ENCODE measurements at places on chromosomes 16 and 17.
A peak's percentile ranks its signal among the peaks of the same experiment; 100 is the strongest.

DNA sequence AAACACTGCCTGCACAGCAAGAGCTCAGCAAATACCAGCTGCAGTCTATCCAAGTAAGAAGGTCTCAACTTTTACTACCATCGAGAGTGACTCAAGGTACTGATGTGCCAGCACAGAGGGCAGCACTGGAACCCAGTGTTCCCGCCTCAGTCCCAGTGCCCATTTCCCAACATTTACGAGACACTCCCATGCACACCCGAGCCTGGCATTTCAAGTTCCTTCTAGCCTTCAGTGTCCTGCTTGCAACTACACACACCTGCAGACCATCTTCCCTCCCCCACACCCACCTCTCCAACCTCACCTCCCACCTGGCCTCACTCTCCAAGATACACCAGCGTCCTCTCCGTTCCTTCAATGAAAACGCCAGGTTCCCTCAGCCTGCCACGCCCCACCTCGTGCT lies 3.2 kb downstream of the KLHDC4 start:
- no peak for DNase-seq

DNA sequence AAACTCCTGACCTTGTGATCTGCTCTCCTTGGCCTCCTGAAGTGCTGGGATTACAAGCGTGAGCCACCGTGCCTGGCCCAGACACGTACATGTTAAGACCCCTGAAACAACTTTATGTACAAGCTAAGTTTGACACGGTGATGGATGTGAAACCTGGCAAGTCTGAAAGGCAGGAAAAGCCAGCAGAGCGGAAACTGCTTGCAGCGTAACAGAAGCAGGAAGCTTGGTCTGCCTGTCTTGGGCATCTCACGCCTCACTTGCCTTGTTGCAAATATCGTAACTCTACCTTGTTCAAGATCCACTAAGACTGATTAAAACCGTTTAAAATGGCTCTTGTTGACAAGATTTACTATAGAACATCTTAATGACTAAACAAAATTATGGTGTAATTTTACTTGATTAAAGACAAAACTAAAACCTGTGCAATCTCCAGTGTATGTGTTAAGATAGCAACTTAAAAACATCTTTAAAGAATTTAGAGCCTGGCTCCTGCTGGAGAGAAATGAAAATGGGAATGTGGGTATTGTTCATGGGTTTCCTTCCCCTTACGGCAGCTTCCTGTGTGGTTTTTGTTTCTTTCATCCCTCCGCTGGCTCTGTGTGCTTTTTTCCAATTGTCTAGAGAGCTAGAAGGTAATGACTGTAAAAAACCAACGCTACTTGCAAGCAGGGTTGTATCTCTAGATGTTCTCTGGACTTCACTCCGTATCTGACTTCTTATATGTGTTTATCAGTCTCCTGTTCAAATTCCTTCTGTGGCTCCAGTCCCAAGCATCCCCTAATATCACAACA lies 477.6 kb downstream of the XYLT1 start:
- peak; percentile 51 for DNase-seq

DNA sequence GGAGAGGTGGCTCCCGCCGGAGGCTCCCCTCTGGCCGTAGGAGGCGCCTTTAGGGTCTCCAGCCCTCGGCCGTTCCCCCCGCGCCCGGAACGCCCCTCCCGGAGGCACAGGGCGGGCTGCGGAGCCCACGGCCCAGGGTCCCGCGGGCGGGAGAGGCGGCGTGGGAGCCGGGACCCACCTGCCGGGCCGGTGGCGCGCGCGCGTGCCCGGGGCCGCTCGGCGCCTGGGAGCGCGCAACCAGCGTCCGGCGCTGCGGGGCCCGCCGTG lies at the start of gene MIF4GD:
TSS of gene MIF4GD (minus strand) at position 266 of the 267 bp plus-strand sequence. CDS start 1,036 bp downstream, outside the sequence.
- DNase-seq = no peak

- no peak for DNase-seq
Observed at GRCh38 chr16:14310519-14310991, 239.4 kb downstream of the MRTFB start.

DNA sequence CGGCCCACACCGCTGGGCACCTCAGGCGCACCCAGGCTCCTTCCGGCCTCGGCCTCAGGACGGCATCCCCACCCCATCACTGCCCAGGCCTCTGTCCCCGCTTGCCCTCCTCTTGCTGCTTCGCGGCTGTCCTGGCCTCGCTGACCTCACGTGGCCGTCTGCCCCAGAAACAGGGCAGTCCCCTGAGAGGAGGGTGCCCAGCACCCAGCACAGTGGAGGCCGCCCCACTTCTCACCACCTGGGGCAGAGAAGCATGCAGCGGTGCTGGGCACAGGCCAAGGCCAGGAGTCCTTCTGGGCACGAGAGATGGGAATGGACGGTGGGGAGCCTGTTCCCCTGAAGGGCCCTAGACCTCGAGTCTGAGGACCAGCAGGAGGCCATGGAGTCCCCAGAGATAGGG lies 8.9 kb downstream of the HAGH start:
- DNase-seq = no peak

DNA sequence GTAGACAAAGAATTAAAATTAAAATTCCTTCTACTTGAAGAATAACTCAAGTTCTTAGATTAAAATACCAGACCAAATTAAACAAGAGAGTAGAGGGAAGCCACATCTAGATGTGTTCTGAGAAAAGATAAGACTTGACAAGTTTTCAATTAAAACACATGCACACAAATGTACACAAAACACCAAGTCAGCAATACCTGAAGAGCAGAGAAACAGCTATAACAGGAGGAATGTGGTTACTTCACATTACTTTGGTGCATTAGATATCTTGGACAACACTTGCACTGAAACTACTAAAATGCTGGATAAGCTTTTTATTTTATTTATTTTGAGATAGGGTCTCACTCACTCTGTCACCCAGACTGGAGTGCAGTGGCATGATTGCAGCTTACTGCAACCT lies 113.9 kb downstream of the MAP2K4 start:
- no peak for DNase-seq

GRCh38 chr16:78057803-78058564 lies 35.6 kb downstream of the CLEC3A start:
- DNase-seq = no peak
